ENCODE measurements at places on chromosomes 3 and 15. TPM values are rescaled to one million over a fixed set of nuclear protein-coding genes. Genes with fewer than 3 reads are reported as not detected.

DNA sequence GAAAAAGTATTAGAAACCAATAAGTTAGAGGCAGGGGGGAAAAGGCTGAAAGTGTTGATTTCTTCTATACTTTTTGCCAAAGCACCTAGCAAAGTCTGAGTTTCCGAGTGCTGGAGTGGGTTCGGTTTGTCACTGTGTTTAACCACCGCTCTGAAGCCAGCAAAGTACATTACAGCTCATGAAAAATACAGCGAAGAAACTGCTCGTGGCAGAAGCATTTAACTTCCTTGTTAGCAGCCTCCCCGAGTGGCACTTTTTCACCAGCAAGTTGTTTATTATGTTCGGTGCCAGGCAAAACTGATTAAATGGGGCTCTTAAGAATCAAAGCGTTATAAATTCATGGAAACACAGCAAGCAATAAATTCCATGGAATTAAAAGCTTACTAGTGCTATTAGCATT is 313.6 kb downstream of the FOXP1 start:
- peak; percentile 6 for DNase-seq

Gene TICRR
- total RNA-seq = 0.30 TPM

DNA sequence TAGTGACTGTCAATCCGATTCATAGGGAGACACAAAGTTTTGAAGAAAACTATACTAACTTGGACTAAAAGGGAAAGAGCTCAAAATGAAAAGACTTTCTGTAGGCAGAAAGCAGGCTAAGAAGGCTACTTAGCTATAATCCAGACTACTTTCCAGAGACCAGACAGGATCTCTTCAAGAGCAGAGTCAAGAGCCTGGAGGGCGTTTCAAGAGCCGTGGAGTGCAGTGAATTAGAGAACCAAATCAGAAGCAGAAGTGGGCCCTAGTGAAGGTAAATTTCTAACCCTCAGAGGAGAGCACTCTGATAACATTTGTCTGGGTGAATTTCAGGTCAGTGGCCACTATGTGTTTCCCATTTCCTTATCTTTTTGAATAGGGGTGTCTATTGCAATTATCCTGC is 76.4 kb downstream of the CGGBP1 start:
- DNase-seq = no peak

- no peak for DNase-seq
Observed at GRCh38 chr3:112319516-112320276, 13.3 kb upstream of the CD200 start.

Gene C2CD4B
- total RNA-seq = 0.74 TPM

Gene DLL4
- total RNA-seq = not detected

DNA sequence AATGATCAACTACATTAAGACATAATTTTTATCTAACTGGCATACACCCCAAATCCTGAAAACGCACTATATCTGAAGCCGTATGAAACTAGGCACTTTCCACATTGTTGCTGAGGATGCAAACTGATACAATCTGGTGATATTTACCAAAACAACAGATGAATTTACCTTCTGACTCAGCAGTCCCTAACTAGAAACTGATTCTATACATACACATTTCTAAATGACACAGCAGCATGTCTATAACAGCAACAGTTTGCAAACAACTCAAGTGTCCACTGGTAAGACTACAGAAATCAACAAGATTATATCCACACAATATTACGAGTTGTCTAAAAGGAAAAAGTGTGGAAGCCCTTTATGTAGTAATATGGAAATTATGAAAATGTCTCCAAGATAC is 22.9 kb downstream of the SECISBP2L start:
- no peak for DNase-seq

DNA sequence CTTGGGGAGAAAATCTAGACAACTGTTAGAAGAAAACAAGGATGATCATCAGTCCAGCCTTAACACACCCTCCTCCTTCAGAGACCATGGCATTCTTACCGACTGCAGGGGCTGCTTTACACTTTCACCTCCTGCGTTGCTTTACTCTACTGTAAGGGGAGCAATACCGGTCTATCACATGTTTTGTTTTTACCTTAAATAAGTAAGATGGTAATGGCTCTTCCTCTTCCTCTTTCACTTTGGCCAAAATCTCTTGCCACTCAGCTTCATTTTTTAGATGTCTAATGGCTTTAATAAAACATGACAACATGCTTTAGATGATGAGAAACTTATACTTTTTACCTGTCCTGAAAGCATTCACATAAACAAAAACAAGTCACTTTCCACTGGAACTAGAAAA is 33.4 kb upstream of the STIMATE start:
- no peak for DNase-seq

Gene NUP210
- 125 TPM for total RNA-seq

DNA sequence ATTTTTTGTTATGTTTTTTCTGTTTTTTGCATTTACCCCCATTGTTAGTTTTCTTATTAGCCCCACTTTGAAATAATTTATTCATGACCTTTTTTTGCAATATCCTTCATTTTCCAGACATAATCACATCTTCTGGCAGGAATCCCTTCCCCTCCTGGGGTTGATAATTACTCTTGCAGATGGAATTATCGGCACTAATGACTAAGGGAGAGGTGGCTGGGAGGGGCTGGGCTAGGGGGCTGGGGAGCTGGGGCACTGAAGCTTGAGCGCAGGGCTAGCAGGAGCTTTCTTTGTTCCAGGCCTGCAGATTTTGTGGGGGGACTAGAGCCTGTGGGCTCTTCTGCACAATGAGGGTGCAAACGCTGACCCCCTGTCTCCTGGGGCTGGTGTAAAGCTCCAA is 77.8 kb downstream of the RAB11A start:
- no peak for DNase-seq

- DNase-seq = no peak
Observed at GRCh38 chr3:19644405-19644804, 289.6 kb downstream of the EFHB start.

Data from CD4-positive, CD25-positive, alpha-beta regulatory T cell (primary cell).